ENCODE measurements at places on chromosomes 7 and 10.

DNA sequence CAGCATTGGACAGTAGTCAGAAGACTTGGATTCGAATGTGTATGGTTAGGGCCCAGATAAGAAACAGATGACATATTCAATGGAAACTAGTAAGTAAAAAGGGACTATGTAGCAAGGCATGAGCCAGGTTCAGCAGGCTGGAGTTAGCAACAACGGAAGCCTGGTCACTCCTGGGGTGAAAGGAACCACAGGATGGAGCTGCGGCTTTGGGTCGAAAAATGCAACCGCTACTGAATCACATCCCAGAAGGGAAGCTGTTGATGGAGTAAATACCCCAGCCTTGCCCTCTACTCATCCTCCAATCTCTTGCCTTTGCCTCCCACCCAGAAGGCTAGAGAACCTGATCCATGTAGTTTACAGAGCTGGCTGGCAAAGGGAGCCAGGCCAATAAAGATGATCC is 37.5 kb upstream of the EGR2 start:
- DNase-seq = no peak

GRCh38 chr10:11325817-11326216 is 285.6 kb downstream of the USP6NL start:
- no peak for DNase-seq

DNA sequence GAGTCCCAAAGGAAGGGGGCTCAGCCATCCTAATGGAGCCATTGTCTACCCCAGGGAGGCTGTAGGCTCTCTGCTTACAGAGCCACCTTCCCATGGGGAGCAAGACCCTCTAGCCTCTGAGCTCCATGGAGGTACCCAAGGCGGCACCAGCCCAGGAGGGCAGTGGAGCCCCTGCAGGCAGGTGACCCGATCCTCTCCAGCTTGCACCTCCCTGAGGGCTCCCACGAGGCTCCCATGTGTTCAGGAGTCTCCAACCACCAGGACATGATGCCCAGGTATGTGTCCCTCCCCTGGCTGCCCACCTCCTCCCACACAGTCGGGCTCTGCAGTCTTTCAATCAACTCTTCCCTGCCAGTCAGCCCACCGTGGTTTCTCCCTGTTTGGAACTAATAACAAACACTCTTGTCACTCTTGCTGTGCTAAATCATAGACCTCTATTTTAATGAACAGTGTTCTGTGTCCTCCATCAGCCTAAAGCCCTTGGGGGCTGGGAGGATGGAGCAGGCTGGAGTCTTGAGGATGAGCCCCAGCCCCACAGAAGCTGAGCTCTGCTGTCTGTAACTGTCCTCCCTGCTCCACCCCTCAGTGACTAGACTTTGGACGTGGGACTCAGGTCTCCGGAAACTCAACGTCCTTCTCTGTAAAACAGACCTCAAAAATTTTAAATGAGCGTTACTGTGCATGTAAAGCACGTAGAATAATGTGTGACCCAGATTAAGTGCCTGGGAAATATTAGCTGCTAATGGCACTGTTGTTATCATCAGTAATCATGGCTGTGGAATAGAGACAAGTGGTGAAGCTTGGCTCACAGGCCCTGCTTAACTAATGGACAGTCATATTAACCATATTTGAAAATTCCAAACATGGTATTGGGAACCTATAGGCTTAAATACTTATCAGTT is 298.9 kb downstream of the WDR37 start:
- DNase-seq = no peak

DNA sequence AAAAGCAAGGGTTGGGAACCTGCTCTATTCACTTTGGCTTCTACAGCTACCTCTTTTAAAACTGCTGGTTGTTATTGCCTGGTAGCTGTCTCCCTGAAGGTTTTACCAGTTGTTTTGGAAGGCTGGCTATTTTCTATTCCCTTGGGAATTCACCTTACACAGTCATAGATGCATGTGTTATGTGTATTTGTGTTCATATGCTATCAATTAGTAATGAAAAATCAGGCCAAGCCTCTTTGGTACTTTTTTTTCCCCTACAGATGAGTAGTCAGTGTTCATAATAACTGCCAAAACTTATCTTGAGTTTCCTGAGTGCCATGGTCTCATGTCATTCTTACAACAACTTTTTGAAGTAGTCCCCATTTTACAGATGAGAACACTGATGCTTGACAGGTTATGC is 738.0 kb upstream of the GALNT17 start:
- no peak for DNase-seq

DNA sequence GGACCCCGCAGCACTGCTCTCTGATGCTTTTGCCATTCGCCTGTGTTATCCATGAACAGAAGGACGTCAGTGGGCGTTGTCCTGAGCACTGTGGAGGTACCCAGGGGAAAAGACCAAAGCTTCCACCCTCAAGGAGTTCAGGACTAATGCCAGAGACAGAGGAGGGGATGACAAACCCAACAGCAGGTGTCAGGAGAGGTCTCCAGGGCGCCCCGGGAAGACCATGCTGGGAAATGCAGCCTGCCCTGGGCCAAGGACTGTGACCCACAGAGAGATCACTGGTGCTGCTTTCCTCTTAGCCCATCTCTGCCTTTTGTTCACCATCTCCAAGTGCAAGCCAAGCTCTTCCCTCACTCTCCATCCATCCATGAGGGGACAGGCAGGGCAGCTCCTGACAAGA is 166.8 kb upstream of the PFKP start:
- DNase-seq = no peak

- DNase-seq = no peak
These were observed 98.2 kb downstream of the TNS3 start for GRCh38 chr7:47483604-47484273.

GRCh38 chr10:82211346-82211745 is 336.4 kb downstream of the NRG3 start:
- no peak for DNase-seq

GRCh38 chr7:14195871-14196270 is 206.4 kb upstream of the ETV1 start:
- DNase-seq = no peak

All from NCI-H1436 treated with DMSO at 0.1 percent for 48 hours (cell line).